Thoracic aorta (tissue), 2 donors: ENCODE measurements at places on chromosomes 5 and 9.

DNA sequence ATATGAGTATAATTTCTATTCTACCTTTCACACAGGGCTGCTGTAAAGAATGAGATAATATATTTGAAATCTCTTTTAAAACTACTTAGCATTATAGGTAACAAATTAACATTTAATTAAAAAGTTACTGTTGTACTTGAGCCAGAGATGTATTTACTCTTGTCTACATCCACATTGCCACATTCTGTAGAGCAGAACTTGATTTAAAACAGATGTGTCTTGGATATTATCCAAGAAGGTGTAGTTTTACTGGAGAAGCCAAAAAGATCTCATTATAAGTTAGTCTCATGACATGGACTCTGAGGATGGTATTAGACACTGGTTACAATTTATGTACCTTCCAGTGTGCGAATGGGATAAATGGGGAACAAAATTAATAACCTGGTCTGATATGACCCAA is 293.1 kb upstream of the CCNH start:
- H3K27ac ChIP-seq, result no peak overlapping the region
- H3K4me3 ChIP-seq, result no peak overlapping the region
- no peak for DNase-seq

- H3K27ac ChIP-seq, result no peak overlapping the region
- H3K4me3 ChIP-seq, result no peak overlapping the region
- H3K36me3 ChIP-seq, result no peaks in the 10 kb centered on the region
- peaks cover 26% of the 10 kb centered on the region for H3K4me1 ChIP-seq
Observed at GRCh38 chr9:72871685-72872084, 81.2 kb downstream of the ALDH1A1 start.

DNA sequence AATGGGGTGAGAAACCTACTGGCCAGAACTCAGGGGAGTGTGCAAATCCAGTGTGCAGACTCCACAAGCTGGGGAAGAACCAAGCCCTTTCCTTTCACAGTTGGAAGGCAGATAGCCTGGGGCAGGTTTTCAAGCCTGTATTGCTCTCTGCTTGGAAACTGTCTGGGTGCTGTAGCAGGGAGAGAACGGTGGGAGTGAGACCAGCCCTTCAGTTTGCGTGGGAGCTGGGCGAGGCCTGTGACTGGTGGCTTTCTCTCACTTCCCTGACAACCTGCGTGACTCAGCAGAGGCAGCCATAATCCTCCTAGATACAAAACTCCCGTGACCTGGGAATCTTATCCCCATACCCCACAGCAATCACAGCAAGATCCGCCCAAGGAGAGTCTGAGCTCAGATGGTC is 44.9 kb upstream of the SNCAIP start:
- no peaks in the 10 kb centered on the region for H3K36me3 ChIP-seq
- H3K27ac ChIP-seq, result no peak overlapping the region
- H3K27me3 ChIP-seq, result no peaks in the 10 kb centered on the region

DNA sequence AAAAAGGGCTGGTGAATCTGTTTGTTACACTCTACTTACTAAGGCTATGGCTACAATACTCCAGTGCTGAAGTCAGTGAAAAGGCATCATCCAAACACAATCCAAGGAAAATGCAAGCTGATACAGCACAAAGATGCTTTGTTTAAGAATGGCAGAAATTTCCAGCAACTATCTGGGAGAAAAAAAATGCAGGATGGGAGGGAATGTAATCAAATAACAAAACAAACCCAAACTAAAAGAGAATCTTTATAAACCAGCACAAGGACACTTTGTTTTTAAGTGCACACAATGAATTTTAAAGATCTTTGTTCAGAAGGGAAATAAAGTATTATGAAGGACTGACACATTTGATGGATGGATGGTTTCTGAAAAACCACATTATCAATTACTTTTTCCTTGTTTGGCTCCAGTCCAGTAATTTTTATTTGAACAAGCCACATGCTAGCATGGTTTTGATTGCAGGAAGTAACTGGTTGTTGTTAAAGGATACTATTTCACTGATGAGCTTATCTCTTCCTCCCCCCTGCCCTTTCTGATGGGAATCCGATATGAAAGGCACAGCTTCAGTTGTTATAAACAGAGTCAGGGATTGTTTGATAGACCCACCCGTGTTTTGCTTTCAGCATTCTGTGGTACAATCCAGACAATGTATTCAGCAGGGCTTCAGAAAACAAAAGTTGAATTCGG is 12.1 kb upstream of the TLE4 start:
- H3K27ac ChIP-seq, result no peak overlapping the region
- H3K4me1 ChIP-seq, result no peaks in the 10 kb centered on the region
- H3K4me3 ChIP-seq, result no peak overlapping the region
- H3K27me3 ChIP-seq, result no peaks in the 10 kb centered on the region

GRCh38 chr5:147853372-147853987 is 22.0 kb upstream of the SPINK1 start:
- no peaks in the 10 kb centered on the region for H3K36me3 ChIP-seq
- no peak overlapping the region for H3K27ac ChIP-seq
- no peaks in the 10 kb centered on the region for H3K27me3 ChIP-seq
- no peak overlapping the region for H3K4me3 ChIP-seq

DNA sequence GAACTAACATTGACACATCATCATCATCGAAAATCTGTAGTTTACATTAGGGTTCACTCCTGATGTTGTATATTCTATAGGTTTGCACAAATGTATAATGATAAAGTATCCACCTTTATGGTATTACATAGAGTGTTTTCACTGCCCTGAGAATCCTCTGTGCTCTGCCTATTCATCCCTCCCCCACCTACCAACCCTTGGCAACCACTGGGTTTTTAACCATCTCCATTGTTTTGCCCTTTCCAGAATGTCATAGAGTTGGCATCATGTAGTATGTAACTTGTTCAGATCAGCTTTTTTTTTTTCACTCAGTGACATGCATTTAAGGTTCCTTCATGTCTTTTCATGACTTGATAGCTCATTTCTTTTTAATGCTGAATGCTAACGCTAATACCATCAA is 106.0 kb downstream of the ARHGEF28 start:
- no peaks in the 10 kb centered on the region for H3K36me3 ChIP-seq
- H3K27ac ChIP-seq, result no peak overlapping the region
- peaks cover 25% of the 10 kb centered on the region for H3K4me1 ChIP-seq
- H3K27me3 ChIP-seq, result no peaks in the 10 kb centered on the region
- DNase-seq, result no peak
- H3K4me3 ChIP-seq, result no peak overlapping the region

DNA sequence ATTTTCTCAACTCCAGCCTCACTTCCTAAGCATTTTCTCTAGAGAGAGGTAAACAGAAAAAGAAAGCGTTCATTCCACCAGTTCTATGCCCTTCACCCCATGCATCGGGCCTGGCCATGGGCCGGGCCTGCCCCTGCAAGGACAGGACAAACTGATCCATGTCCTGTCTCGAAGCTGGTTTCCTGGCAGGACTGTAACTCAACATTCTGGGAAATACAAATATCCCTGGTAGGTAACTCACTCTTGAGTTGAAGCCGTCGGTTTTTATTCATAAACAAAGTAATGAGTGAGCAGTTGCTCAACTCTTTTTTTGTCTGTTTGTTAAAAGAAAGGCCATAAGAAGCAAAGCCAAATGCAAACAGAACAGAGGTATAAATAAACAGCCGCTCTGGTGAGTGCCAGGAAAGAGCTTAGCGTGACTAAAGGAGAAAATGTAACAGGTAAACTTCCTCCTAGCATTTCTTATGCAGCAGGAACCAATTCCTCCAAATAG is 64.4 kb upstream of the DNAH5 start:
- no peaks in the 10 kb centered on the region for H3K36me3 ChIP-seq
- peaks cover 4% of the 10 kb centered on the region for H3K4me1 ChIP-seq
- no peaks in the 10 kb centered on the region for H3K27me3 ChIP-seq
- DNase-seq, result no peak
- no peak overlapping the region for H3K27ac ChIP-seq

DNA sequence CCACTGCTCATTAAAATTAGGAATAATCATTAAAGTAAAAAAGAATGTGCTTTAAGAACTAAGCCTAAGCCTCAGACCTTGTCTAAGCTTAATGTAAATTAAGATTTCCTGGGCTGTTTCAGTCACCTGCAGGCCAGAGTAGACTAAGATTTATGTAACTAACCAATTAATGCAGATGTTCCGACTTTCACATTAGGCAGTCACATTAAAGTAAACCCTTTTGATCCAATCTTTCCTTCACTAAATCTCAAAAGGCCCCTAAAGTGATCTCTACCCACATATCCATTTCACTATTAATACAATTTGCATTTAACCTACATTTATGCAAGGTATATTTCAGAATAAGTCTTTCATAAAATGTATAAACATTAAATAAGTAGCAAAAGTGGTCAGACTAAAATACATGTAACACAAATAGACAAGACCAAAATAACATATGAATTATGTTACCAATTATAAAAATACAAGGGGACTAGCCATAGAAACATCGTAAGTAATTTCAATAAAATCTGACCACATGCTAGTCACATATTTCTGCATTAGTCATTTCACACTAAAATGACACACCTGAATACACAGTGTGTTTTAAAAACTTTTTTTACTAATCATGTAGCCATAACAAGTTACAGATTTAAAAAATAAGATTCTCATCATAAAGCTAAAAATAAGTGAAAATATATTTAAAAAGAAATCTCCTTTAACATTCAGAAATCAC is 7.7 kb downstream of the NR3C1 start:
- no peaks in the 10 kb centered on the region for H3K36me3 ChIP-seq
- no peak overlapping the region for H3K27ac ChIP-seq
- no peaks in the 10 kb centered on the region for H3K27me3 ChIP-seq
- DNase-seq, result no peak
- H3K4me1 ChIP-seq, result peaks cover 63% of the 10 kb centered on the region
- H3K4me3 ChIP-seq, result peak overlapping the region; percentile 93

DNA sequence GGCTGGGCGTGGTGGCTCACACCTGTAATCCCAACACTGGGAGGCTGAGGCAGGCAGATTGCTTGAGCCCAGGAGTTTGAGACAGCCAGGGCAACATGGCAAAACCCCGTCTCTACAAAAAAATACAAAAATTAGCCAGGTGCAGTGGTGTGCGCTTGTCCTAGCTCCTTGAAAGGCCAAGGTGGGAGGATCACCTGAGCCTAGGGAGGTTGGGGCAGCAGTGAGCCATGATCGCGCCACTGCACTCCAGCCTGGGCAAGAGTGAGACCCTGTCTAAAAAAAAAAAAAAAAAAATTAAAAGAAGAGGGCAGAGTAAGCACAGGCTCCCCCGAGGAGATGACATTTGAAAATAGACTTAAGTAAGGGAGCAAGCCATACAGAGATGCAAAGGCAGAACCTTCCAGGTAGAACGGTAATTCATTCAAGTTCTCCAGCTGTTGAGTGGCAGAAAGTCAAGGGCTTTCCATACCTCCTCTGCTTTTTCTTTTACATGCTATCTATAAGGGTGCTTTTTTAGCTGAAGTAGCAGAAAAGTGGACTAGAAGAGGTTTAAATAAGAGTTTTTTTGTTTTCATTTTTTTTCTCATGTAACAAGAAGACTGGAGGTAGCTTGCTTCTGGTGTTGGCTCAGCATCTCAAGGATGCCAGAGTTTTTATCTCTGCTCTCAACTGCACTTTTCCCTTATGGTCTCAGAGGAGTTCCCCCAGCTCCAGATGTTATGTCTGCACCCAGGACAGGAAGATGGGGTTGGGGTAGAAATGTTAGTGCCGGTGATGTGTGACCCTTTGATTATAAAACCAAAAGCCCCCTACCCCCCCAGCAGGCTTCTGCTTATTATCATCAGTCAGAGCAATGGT is 40.8 kb downstream of the ERGIC1 start:
- H3K4me1 ChIP-seq, result peaks cover 62% of the 10 kb centered on the region
- H3K4me3 ChIP-seq, result no peak overlapping the region
- H3K27ac ChIP-seq, result peak overlapping the region; percentile 95
- H3K27me3 ChIP-seq, result no peaks in the 10 kb centered on the region
- no peaks in the 10 kb centered on the region for H3K36me3 ChIP-seq

GRCh38 chr5:140227046-140227445 is 52.1 kb downstream of the CYSTM1 start:
- H3K27me3 ChIP-seq, result no peaks in the 10 kb centered on the region
- no peaks in the 10 kb centered on the region for H3K4me1 ChIP-seq
- H3K36me3 ChIP-seq, result no peaks in the 10 kb centered on the region
- no peak overlapping the region for H3K4me3 ChIP-seq
- DNase-seq, result no peak

DNA sequence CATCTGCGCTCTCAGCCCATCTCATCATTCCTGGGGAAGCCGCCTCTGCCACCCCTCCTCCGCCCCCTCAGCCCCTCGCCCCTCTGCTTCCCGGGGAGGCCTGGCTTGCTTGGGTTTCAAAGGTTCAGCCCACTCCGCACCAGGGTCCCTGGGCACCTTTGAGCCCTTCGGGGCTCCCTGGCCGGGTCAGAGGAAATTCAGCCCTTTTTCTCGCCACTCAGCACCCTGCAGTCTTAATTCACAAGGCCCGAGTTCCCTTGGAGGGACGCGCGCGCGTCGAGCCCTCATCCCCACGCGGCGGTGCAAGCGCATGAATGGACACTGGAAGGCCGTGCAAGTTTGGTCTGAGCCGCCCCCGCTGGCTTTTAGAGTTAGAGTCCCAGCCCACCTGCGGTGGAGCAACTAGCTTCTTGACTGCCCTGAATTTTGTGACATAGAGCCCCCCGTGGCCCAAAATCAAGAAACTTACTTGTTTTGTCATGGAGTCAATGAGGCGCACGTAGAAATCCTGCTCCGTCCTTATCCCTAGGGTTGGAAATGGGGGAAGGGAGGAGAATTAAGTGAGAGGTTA is 4.5 kb downstream of the EBF1 start:
- no peaks in the 10 kb centered on the region for H3K36me3 ChIP-seq
- H3K4me1 ChIP-seq, result peaks cover 27% of the 10 kb centered on the region
- DNase-seq, result no peak
- peak overlapping the region; percentile 89 for H3K27ac ChIP-seq
- no peaks in the 10 kb centered on the region for H3K27me3 ChIP-seq
- H3K4me3 ChIP-seq, result peak overlapping the region; percentile 73

DNA sequence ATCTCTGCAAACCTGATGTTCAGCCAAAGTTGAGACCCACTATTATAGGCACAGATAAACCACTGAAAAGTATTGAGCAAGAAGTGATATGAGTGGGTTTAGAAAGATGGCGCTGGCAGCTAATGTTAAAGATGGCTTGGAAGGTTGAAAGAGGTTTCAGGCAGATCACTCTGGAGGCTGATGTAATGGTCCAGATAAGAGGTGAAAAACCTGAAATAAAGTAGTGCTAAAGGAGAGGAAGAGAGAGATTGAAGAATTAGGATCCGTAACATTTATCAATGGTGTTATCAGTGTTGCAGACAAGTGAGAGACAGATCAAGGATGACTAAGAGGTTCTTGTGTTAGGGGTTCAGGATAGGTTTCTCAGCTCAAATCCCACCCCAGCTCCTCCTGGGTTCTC is 58.3 kb downstream of the SLC44A1 start:
- H3K27me3 ChIP-seq, result no peaks in the 10 kb centered on the region
- H3K4me1 ChIP-seq, result peaks cover 8% of the 10 kb centered on the region
- no peaks in the 10 kb centered on the region for H3K36me3 ChIP-seq
- DNase-seq, result no peak
- H3K4me3 ChIP-seq, result no peak overlapping the region
- no peak overlapping the region for H3K27ac ChIP-seq

- no peaks in the 10 kb centered on the region for H3K27me3 ChIP-seq
- no peak overlapping the region for H3K4me3 ChIP-seq
- no peaks in the 10 kb centered on the region for H3K4me1 ChIP-seq
- no peak overlapping the region for H3K27ac ChIP-seq
Observed at GRCh38 chr5:134784241-134784920, 25.8 kb downstream of the DDX46 start.

- H3K27ac ChIP-seq, result no peak overlapping the region
- DNase-seq, result no peak
- no peaks in the 10 kb centered on the region for H3K36me3 ChIP-seq
Observed at GRCh38 chr5:174719793-174720611, 4.4 kb upstream of the MSX2 start.
